ENCODE measurements at places on chromosomes 4 and X.

DNA sequence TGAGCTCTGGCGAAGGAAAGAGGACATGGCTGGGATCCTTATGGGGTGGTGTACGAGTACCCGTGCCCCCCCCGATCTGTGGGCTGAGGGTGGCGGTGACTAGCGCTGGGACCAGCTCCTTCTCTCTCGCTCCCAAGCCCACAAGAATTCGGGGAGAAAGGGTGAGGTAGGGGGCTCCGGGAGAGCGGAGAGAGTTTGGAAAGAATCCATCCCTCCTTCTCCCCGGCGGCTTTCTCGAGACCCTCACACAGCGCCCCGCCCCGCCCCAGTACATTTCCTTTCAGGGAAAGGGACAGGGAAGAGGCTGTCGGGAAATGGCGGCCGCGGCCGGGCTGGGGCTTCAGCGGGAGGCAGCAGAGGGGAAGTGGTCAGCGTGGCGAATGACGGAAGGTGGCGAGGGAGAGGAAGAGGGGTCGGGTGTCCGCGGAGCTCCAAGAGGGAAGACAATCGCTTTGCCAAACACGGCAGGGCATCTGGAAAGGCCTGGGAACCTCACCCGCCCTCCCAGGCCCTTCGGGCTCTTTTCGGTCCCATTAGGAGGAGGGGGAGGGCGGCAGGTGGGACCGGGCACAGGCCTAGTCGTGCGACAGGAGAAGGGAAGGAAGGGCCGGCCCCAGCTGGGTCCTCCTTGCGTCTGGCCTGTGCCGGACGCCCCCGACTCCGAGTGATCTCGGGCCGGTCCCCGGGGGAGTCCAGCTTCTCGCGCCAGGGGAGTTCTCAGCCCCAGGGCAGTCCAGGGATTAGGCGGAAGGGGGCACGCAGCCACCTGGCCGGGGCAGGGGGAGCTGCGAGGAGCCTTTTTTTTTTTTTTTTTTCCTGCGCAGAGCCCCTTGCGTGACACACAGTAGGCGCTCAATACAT, 10.2 kb downstream of the HNRNPH2 start:
- peak; percentile 11 for DNase-seq

DNA sequence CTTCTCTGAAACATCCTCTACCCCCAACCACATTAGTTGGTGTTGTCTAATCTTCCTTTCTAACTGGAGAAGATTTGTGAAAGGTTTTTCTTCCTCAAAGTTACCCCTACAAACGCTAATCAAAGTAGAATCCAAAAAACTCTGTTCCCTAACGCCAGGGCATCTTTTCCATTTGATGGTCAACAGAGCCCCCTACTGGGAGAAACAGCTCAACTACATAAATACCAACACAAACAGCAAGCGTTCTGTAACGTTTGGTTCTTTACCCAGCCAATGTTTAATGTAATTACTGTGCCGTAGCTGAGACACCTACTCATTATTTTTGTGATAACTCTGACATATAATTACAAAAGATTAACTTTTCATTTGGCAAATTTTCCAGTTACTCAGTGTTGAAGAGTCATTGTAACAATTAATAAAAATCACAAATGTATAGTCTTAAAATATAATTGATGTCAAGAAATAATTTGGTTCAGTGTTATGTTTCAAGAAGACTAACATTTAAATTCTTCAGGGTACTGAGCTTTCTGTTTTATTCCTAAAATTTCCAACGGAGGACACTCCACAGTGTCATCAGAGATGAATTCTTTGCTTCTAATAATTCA, 94.9 kb upstream of the TBC1D9 start:
- peak; percentile 10 for DNase-seq

GRCh38 chrX:107738768-107739167, 36.8 kb downstream of the TSC22D3 start:
- DNase-seq, result peak; percentile 46

GRCh38 chr4:73172161-73172560, 86.4 kb downstream of the ANKRD17 start:
- DNase-seq, result no peak

GRCh38 chr4:186887291-186887700, 163.6 kb upstream of the FAT1 start:
- no peak for DNase-seq

- DNase-seq, result no peak
Observed at GRCh38 chr4:40311811-40312346, 23.3 kb upstream of the CHRNA9 start.

DNA sequence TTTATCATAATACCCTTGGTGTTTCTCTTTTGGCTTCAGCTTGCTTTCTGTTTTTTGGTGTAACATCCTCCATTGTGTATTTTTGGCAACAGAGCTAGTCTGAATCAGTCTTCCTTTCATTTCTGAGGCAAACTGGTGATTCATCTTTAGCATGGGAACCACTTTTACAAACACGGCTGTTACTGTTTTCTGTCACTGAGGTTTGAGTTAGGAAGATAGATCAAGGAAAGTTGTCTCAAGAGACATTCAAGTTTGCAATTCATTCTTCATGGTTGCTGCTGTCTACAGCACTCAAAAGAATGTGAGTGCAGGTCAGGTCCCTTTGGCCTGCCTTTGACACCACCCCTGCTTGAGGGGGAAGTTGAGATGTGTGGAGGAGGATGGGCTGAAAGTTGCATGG, 36.3 kb downstream of the IL21 start:
- no peak for DNase-seq

DNA sequence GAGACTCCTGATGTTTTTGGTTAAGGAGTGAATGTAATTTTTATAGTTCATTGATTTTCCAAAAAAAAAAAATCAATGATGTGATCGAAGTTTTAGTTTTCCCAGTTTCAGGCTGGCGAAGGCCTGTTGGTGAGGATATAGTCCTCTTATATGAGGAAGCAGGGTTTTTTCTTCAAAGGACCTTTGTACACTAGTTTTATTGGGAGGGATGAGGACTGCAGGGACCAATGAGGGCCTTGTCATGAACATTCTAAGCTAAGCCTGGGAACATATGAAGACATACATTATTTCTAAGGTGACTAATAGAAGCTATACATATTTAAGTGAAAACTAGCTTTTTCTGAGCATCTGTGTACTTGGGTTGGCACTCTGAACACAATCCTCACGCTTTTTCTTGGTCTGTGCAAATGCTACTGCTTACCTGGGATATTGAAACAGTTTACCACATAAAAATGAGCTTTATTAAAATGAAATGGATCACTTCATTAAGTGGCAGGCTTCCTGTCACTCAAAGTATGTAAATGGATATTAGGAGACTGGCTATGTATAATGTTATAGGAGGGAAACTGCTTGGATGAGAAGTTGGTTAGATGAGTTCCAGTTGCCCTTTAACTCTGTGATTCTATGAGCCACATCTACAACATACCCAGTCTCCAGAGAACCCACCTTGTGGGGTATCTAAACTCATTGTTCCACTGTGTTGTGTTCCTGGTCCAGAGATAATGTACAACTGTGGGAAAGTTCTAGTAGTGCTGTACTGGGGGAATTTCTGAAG, 43.5 kb downstream of the SLC4A4 start:
- DNase-seq, result no peak

DNA sequence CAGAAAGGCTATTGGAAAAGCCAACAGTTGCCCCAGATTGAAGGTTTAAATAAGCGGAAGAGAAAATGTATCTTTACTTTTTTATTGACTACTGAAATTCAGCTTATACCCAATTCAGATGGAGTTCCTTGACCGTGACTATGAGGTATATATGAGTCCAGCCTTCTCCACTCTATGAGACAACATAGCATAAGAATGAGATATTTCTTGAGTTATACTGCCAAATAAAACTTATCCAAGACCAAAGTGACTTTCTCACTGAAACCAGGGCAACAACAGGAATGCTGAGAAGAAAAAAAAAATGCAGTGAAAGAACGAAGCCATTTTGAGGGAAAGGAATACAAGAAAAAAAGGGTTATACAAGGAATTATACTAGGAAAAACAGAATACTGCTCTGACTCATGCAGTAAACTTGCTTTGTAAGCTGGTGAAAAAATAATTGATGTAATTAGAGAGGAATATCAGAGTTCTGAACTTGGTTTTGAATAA, 16.3 kb upstream of the PDK3 start:
- no peak for DNase-seq

DNA sequence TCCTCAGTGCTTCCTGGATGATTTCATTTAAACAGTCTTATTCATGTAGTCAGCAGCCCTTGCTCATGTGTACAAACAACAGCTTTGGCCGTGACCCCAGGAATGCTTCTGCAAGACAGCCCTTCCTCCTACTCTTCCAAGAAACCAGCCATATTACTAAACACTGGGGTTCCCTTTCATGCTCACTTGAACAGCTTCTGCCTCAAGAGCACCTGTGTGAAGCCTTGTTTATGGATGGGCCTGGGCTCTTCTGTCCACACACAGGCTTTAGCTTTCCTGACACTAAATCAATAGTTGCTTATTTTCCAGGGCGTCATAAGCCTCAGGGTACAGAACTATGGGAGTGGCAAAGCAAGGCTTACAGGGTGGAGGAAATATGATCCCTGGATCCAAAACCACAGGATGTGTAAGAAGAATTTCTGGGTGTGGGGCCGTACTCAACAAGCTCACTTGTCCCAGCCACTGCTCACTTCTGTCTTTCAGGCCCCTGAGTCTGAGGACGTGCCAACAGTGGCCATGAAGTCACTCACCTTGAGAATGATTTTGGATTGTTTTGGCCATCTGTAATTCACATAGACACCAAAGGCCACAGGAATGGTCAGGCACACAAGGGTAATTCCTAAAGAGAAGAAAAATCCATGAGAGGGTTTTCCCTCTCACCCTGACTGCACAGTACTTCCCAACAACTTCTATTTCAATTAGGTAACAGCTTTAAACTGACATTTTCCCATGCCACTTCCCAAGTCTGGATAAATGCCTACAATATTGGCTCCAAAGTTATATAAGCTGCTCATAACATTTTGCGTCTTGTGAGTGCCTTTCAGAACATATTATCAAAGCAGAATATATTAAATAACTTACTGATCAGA, 17.7 kb downstream of the SLC10A6 start:
- no peak for DNase-seq

DNA sequence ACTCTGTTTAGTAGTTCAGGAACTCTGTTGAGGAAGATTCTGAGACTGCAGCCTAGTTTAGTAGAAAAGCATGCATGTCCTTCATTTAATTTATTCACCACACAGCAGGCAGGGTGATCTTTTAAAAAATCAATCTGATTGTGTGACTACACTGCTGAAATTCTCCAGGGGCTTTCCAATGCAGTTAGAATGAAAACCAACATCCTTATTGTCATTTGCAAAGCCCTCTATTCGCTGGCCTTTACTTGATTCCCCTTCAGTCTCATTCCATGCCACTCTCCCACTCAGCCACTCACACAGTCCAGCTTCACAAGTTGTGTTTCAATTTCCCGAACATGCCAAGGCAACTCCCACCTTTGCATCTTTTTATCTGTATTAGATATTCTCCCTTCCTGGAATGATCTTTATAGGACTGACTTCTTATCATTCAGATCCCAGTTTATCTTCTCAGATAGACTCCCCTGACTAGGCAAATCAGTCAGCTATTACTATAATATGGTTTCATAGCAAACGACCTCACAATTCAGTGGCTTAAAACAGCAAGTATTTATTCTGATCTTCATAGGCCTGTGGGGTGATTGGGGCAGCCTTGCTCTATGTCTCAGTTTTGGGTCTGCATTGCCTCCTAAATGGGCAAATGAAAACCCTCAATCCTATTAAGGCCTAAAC, 21.3 kb upstream of the FTHL17 start:
- no peak for DNase-seq

GRCh38 chr4:155855897-155856296, 10.2 kb downstream of the ASIC5 start:
- DNase-seq, result no peak

GRCh38 chr4:62292911-62293310, 1092.8 kb downstream of the ADGRL3 start:
- no peak for DNase-seq

- no peak for DNase-seq
Observed at GRCh38 chrX:460116-460515, 73.4 kb upstream of the PPP2R3B start.

DNA sequence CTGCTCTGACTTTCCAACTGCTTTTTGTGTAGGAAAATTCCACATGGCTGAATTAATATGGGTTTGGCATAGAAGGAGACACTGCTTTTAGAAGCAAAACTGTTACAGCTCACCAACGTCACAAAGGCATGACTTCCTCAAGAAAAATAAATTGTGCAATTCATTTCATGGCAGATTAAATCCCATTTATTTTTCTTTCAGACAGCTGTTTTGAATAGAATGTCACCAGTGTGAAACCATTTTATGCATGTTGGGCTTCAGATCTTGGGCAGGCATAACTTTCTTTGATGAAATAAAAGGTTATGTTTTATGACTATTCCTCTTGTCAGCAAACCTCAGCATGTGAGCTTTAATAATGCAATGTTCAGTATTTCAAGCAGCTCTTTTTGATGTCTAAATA, 542.8 kb downstream of the GALNTL6 start:
- DNase-seq, result no peak

DNA sequence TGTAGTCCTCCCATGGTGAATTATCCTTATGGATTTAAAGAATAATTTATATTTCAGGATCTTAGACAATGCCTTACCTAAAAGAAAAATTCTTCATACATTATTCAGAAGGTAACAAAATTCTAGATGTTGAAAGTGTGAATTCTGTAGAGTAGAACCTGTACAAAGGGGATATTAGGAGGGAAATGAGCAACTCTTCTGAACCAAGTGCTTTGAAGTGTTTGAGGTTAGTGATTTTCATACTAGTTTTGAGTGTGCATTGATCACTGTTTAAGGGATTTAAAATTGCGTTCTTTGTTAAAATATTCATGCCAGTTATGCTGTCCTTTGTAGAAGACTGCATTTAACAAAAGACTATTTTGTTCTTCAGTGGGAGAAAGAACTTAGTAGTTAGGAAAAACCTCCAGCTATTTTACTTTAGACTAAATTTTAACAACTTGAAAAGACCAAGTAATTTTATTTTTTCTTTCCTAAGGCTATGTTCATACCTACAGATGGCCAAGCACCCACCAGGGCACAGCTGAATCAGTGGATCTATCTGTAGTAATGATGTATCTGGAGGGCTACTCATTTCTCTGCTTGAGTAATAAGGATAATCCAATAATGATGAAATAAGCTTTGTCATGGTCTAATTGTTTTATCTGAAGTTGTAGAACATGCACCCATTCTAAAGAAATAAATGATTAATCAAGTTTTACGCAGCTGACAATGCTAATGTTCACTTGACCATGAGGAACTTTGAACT, 134.3 kb upstream of the RPS6KA6 start:
- DNase-seq, result no peak

- no peak for DNase-seq
Observed at GRCh38 chr4:149344436-149344835, 471.2 kb downstream of the IQCM start.

GRCh38 chr4:120672558-120673147, 249.9 kb downstream of the PRDM5 start:
- no peak for DNase-seq

GRCh38 chrX:104833401-104833800, 267.4 kb downstream of the IL1RAPL2 start:
- DNase-seq, result no peak

- no peak for DNase-seq
Observed at GRCh38 chr4:161010227-161010626, 1153.6 kb downstream of the FSTL5 start.

GRCh38 chr4:1116838-1117237, 3.5 kb upstream of the RNF212 start:
- DNase-seq, result no peak

GRCh38 chr4:183637461-183637860, 21.5 kb downstream of the RWDD4 start:
- no peak for DNase-seq
